Esophagus squamous epithelium (tissue), 5 donors: ENCODE measurements at places on chromosomes 12 and 14.

DNA sequence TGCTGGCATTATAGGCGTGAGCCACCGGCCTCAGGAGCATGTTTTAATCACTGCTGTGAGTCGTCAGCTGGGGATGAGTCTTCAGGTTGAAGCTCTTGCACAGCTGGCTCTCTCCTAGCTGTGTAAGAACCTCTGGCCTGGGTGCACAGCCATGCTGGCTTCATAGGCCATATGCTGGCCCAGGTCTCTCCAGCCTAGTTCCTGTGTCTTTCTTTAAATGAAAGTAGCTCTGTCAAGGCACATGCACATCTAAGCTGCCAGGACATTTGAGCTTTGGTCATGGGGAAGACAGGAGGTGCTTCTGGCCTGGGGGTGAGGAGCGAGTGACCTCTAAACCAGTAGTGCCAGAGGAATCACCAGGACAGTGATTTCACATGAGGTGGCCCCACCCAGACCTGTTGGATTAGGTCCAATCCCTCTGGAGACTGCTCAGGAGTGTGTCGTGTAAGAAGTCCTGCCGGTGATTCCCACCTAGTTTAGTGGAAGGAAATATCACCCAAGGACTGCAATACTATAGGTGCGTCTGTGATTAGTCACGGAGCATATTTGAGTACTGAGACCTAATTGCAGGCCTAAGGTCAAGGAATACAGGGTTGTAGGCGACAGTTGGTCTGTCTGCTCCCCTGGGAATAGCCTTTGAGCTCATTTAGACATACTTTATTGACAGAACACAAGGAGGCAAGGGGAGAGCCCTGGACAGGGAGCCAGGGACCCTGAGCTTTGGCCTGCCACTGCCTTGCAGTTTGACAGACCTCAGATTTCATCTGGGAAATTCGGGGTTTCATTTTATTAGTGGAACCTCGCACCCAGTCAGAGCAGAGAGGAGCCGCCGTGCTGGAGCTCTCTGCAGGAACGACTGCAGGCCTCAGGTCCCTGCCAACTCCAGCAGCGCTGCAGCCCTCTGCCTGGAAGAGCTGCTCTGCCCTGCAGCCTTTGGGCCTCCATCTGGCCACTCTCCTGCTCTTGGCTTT, 67.0 kb downstream of the ANKRD9 start:
- DNase-seq: no peak

GRCh38 chr12:42846782-42847181, 257.2 kb upstream of the PRICKLE1 start:
- no peak for DNase-seq

DNA sequence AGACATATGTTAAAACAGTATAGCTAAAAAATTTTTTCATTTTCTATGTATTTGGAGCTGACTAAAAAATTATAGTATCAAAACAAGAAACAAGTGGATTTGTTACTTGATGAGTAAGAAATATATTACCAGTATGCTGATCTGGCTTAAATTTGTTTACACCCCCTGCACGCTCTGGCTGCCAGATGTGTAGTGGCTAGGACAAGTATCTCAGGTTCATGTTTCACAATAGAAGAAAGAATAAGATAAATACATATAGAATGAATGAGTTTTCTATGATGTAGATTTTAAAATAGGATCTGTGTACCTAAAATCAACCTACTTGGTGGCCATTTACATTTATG, 13.1 kb downstream of the NAA30 start:
- no peak for DNase-seq

DNA sequence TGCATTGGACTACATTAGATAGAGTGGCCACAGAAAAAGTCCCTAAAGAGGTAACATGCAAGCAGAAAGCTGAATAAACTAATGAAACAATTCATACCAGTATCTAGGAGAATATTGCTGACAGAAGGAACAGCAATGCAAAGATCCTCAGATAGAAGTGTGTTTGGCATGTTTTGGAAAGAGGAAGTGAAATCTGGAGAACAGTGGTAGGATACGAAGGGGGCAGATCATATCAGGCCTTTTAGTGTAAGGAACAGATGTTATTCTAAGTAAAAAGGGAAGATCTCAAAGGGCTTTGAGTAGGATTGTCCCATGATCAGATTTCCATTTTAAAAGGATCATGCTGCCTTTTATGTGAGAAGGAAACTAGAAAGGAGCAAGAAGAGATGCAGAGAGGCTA, 342.9 kb downstream of the PAWR start:
- DNase-seq: no peak

GRCh38 chr12:105704787-105705186, 374.3 kb downstream of the C12orf75 start:
- no peak for DNase-seq

- DNase-seq: no peak
Observed at GRCh38 chr12:26773313-26774104, 59.5 kb downstream of the ITPR2 start.
